ENCODE measurements at places on chromosomes 4 and X. TPM values are rescaled to one million over a fixed set of nuclear protein-coding genes. Genes with fewer than 3 reads are reported as not detected.

CCDC120 gene
- polyA plus RNA-seq, result 4.2 TPM

ENPEP gene
- 20.4 TPM for polyA plus RNA-seq

MAGEB6B gene
- polyA plus RNA-seq, result not detected

FAM47C gene
- polyA plus RNA-seq, result not detected

CT45A8 gene
- not detected for polyA plus RNA-seq

VCX2 gene
- not detected for polyA plus RNA-seq

SPANXN5 gene
- polyA plus RNA-seq, result not detected

NPFFR2 gene
- polyA plus RNA-seq, result 0.29 TPM

SOD3 gene
- polyA plus RNA-seq, result 27.4 TPM

DMP1 gene
- polyA plus RNA-seq, result 0.05 TPM

POU3F4 gene
- polyA plus RNA-seq, result not detected

SH3RF1 gene
- polyA plus RNA-seq, result 19.6 TPM

CLCN4 gene
- 13.6 TPM for polyA plus RNA-seq

TSPAN7 gene
- polyA plus RNA-seq, result 122 TPM

PSAPL1 gene
- not detected for polyA plus RNA-seq

INTU gene
- 8.1 TPM for polyA plus RNA-seq

PTTG2 gene
- not detected for polyA plus RNA-seq

SULT1E1 gene
- polyA plus RNA-seq, result 23.6 TPM

NEIL3 gene
- 2.4 TPM for polyA plus RNA-seq

FGD1 gene
- polyA plus RNA-seq, result 17.2 TPM

PDGFRA gene
- polyA plus RNA-seq, result 62.7 TPM

ARSJ gene
- polyA plus RNA-seq, result 3.9 TPM
